Kidney epithelial cell (primary cell): ENCODE measurements at places on chromosomes 2 and 18. TPM values are rescaled to one million over a fixed set of nuclear protein-coding genes. Genes with fewer than 3 reads are reported as not detected.

DNA sequence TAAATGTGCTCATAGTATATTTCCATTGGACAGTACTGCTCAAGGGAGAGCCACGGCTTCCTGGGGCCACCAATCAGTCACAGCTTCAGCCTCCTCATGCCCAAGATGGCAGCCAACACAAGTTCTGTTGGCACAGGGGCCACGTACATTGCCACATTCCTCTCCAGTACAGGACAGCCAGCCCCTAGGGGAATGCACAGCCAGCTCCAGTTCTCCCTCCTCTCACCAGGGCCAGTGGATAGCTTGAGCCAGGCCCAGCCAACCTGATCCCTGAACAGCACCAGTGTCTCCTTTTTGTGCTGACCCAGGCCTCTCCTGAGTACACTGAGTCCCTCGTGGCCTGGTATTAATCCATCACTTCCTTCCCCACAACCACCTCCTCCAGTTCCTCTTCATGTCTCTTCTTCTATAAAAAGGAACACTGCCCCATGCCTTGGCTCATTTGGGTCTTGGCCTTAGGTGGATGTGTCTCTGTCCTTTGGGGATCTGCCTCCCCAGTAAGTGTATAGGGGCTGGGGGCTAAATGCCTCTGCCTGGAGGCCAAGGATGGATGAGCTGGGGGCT is 168.7 kb downstream of the TNS1 start:
- DNase-seq, result no peak

DNA sequence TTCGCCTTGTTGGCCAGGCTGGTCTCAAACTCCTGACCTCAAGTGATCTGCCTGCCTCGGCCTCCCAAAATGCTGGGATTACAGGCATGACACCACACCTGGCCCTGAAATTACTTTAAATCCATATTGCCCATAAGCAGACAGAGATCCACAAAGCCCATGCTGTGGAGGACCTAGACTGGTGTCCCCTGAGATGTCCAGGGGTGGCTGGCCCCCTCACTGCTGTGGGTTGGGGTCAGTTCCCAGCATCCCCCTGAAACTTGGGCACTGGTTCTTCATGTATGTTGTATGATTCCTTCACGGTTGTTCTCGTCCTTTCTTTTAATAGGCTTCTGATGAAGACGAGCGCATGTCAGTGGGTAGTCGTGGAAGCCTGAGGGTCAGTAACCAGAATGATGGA is 78.1 kb upstream of the RBM44 start:
- DNase-seq, result no peak

DNA sequence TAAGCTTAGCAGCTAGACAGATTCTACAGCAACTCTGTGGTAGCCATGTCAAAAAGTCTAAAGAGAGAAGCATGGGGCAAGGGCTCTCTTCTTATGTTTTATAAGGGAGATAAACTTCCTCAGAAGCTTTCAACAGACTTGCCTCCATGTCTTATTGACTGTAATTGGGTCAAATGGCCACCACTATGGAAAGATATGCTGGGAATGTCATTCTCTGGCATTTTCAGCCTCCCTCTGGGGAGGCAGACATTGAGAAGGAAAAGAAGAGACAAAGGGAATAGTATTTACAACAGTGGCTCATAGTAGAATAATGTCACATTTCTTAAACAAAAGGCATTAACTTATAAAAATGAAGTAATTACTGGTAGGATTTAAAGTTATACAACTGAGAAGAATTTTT is 1964.5 kb upstream of the PIK3C3 start:
- DNase-seq, result no peak

DNA sequence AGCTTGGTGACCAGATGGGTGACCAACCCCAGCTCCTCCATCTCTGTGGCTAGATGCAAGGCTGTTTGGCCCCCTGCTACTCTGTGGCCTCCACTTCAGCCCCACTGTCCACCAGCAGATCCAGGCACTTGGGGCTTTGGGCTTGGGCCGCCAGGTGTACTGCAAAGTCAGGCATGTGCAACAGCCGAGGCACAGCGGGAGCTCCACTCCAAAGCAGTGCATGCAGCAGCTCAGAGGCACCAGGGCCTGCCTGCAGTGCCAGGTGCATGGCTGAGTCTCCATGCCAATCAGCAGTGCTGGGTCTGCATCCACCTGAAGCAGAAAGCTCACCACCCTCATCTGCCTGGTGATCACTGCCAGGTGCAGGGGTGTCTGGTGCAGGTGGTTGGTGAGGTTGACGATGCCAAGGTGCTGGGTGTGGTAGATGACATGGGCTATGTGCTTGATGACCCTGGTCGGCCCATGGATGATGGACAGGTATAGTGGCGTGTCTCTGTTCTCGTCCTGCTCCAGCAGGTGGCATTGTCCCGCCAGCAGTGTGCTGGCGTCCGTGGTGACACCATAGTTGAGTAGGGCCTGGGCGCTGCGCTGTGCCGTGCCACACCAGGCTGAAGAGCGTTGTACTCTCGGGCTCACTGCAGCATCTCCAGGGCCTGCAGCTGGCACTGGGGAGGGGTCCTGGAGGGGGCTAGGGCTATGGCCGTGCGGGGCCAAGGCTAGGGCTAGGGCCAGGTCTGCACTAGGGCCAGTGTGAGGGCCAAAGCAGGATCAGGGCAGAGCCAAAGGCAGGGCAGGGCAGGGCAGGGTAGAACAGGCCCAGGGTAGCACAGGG is 1.0 kb upstream of the ANKRD62 start:
- no peak for DNase-seq

GRCh38 chr2:156465573-156465972 is 29.4 kb downstream of the GPD2 start:
- no peak for DNase-seq

GRCh38 chr2:65368468-65368867 is 63.9 kb downstream of the SPRED2 start:
- no peak for DNase-seq

DNA sequence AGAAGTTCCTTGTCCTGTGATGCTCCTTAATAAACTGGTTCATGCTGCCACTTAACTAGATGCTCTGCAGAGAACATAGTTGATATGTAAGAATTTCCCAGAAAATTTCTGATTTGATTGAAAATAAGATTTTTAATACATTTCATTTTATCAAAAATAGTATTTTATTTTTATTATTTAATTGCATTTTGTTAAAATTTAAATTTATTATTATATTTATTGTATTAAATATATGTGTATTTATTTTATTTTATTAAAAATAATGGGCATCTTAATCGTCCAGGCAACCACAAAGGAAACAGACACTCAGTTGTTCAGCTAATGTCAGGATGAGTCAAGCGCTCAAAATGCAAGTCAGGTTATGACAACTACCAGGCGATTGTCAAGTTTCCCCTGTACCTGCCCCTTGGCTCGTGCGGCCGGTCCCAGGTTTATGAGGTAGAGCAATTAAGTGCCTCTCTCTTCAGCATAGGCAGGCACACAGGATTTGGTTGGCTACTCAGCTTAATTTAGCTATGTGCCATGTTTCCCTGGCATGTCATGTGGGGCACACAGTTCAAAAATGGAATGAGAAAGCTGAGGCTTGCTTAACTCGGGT is 361.2 kb downstream of the RND3 start:
- peak; percentile 69 for DNase-seq

- DNase-seq, result peak; percentile 91
Observed at GRCh38 chr18:59715966-59716369, 18.7 kb upstream of the CCBE1 start.

DNA sequence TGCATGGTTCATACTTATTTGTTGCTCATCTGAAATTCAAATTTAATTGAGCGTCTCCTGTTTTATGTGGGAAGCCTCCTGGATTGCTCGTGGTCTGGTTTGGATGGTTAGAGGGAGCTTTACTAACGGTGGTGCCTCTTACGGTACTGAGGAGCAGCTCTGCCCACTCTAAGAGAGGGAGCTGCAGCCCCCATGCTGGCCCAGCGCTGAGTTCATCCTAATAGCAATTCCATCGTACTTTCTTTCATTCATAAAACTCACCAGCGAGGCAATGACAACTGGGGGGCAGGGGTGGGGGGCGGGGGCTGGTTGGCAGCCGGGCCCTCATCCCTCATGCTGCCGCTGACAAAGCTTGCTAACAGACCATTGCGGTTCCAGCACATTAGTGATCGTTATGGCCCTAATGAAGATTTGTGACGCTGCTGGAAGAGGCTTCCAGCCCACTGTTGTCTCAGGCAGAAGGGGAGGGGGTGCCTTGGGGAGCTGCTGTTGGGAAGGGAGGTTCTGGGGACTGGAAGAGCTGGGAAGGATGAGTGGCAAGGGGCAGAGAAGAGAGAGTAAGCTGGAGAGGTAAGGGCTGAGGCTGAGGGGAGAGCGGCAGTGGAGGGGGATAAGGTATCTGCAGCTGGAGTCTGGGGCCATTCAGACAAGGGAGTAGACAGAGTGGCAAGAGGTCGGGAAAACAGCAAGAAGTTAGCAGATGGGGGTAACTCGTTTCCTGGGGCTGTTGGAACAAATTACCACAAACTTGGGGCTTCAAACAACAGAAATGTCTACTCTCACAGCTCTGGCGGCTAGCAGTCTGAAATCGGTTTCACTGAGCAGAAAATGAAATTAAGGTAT is 238.1 kb downstream of the LPIN1 start:
- no peak for DNase-seq

DNA sequence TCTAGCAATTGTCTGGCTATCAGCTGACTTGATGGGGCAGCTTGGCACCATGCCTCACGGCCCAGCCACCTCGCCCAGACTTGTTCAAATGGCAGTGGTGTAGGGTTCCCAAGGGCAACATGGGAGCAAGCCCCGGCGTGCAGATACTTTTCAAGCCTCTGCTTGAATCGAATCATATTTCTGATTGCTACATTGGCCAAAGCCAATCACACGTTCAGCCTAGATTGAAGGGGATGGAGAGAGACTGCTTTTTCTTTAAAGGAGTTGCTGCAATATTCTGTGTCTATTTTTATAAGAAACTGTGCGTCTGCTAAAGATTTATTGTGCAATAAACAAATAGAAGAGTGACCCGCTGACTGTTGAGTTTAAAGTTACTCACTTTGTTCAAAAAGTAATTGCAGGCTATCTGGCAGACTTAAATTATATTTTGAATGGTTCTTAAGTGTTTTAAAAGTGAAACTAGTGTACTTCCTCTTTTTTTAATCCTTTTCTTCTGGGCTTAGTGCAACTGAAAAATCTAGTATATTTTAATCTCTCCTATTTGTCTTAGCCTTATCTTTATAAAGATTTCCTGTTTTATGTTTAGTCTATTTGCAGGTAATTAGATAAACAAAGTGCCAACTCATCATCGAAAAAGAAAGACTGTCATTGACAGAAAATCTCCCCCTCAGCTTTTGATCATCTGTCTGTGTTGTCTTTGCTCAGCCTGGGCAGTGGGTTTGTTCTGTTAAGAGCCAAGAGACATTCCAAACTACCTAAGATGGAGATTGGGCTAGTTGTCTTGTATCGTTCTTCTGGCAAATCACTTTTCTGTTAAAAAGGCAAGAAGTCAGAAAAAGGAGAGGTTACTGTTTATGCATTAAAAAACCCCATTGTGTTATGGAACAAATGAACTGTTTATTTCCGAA is 156.1 kb downstream of the TPGS2 start:
- DNase-seq, result no peak

GRCh38 chr2:12389344-12390045 is 327.2 kb upstream of the TRIB2 start:
- no peak for DNase-seq

GRCh38 chr2:171180229-171180930 is 19.7 kb upstream of the TLK1 start:
- DNase-seq, result no peak

DNA sequence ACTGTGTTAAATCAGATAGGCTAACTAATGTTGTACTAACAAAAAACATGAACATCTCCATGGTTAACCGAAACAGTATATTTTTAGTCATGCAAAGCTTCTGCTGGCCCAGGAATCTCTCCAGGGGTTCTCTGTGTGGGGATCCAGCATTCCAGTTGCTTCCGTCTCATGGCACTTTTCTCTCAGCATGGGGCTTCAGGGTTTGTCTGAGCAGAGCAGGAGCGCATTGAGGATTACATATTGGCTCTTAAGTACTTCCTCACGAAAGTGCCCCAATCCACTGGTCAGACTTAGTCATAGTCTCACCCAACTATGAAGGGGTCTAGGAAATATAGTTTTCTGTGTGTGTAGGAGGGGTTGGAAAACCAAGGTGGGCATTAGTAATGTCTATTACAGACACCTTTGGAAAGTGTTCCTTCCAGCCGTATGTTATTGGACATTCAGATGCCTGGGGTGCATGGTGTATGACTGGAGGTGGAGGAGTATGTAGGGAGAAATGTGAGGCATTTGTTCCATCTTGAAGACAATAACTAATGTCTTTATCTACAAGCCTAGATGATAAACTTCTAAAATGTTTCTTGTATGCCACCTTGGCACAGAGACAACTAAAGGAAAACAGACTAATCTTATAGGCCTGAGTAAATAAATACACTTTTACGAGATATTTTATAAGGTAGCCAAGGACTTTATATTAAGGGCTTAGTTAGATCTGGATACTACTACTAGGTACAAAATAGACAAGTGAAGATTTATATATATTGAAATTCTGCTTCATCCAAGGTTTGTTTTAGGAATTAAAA is 123.8 kb upstream of the ZEB2 start:
- no peak for DNase-seq

- DNase-seq, result no peak
Observed at GRCh38 chr18:44786257-44786656, 105.6 kb downstream of the SETBP1 start.

GRCh38 chr2:162282765-162283425 is 35.6 kb downstream of the IFIH1 start:
- DNase-seq, result no peak

DNA sequence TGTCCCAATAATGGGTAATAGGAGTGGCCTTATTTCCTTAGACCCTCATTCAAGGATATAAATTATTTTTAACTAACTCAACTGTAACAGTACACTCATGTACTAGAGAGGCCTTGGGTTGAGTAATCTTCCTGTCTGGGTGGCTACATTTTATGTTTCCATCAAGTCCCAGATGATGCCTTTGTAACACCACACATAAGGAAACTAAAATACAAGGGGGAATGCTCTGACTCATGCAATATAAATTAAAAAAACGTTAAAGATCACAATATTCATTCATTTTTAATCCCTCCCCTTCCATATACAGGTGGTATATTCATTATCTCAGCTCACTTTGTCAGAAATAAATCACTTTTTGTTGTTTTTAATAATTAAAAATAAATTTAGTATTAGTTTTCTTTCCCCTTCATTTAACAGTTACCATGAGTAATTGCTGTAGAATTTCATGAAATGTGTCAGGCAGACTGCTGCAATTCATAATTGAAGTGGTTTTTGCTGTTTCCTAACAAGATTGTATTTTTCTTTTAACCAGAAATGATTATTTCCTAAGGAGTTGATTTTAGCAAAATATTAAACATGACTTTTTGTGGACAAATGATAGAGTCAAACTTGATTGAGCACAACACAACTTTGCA is 1403.6 kb downstream of the SUCLG1 start:
- peak; percentile 88 for DNase-seq

- DNase-seq, result peak; percentile 49
Observed at GRCh38 chr2:38515155-38516074, 87.3 kb downstream of the HNRNPLL start.

GRCh38 chr18:12819322-12819721 is 64.7 kb downstream of the PTPN2 start:
- no peak for DNase-seq

- DNase-seq, result no peak
Observed at GRCh38 chr2:163312713-163313112, 423.1 kb downstream of the FIGN start.

LRRTM1 gene
- total RNA-seq, result 2.5 and 3.7 TPM in 2 replicates

GDF7 gene
- total RNA-seq, result 0.04 and 0.07 TPM in 2 replicates

KCNF1 gene
- 3.1 TPM in 2 replicates for total RNA-seq

HOXD4 gene
- 5.4 and 13.8 TPM in 2 replicates for total RNA-seq

GRB14 gene
- 6.0 and 9.2 TPM in 2 replicates for total RNA-seq

PJVK gene
- 2.7 and 3.8 TPM in 2 replicates for total RNA-seq

SKOR2 gene
- total RNA-seq, result not detected in 2 replicates

CBLN2 gene
- total RNA-seq, result 0.04 TPM in 1 of 2 replicates, not detected in the other

HOXD12 gene
- not detected in 2 replicates for total RNA-seq

TTR gene
- total RNA-seq, result not detected in 2 replicates

ABCG8 gene
- not detected in 2 replicates for total RNA-seq

MORN2 gene
- 14.1 and 22.7 TPM in 2 replicates for total RNA-seq

TUBB8B gene
- not detected in 2 replicates for total RNA-seq
